ENCODE measurements at places on chromosomes 5 and 9.

GRCh38 chr9:124478354-124478753 is 28.1 kb downstream of the ADGRD2 start:
- no peak for DNase-seq

DNA sequence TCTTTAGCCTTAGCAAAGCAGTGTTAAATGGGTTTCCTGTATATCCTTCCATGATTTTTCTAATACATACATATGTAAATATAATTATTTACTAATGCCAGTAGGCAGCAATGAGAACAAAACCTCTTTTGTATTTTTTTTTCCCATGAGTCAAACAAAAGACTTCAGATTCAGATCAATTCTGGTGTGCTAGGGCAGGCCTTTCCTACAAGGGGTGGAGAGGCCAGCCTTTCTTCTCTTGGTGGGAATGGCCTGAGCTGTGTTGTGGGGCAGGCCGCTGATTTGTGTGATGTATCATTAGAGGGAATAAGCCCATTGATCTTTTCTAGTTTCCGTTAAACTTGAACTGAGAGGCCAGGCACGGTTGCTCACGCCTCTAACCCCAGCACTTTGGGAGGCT is 115.5 kb upstream of the DMRT1 start:
- DNase-seq: no peak

DNA sequence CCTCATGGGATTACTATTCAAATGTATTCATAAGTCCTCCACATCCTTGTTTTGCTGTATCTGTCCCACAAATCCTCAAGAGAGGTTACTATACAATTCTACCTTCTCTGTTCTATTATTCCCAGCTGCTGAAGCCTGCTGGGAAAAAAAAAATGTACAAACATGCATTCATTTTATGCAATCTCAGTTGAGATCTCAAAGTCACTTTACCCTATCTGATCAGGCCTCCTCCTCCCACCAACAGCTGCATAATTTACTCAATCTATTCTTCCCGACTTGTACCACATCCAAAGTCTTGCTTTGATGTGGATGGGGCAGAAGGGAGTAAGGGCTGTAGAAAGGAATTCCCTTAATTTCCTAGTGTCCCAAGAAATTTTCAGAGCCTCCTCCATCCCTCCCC is 28.6 kb downstream of the PSIP1 start:
- DNase-seq: no peak

DNA sequence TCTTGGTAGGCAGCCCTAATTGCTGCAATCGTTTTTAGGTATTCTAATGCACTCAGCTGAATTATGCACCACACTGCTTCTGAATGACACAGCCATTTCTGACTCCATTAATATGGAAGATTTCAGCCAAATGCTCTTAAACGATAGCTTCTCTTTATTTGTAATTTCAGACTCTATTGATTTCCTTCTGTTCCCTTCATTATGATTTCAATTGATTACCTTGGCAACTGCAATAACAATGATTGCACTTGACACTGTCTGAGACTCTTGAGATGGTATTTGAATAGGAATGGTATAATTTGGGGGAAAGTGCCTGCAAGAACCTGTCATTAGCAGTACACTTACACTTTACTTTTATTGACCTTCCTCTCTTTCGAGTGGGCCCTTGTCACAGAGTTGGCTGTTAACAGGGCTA is 296.1 kb upstream of the DMAC1 start:
- DNase-seq: no peak

GRCh38 chr9:121201045-121201737 is 478 bp downstream of the RAB14 start:
- peak; percentile 40 for DNase-seq

- DNase-seq: no peak
Measured at GRCh38 chr5:68449380-68449779, 233.8 kb downstream of the PIK3R1 start.

DNA sequence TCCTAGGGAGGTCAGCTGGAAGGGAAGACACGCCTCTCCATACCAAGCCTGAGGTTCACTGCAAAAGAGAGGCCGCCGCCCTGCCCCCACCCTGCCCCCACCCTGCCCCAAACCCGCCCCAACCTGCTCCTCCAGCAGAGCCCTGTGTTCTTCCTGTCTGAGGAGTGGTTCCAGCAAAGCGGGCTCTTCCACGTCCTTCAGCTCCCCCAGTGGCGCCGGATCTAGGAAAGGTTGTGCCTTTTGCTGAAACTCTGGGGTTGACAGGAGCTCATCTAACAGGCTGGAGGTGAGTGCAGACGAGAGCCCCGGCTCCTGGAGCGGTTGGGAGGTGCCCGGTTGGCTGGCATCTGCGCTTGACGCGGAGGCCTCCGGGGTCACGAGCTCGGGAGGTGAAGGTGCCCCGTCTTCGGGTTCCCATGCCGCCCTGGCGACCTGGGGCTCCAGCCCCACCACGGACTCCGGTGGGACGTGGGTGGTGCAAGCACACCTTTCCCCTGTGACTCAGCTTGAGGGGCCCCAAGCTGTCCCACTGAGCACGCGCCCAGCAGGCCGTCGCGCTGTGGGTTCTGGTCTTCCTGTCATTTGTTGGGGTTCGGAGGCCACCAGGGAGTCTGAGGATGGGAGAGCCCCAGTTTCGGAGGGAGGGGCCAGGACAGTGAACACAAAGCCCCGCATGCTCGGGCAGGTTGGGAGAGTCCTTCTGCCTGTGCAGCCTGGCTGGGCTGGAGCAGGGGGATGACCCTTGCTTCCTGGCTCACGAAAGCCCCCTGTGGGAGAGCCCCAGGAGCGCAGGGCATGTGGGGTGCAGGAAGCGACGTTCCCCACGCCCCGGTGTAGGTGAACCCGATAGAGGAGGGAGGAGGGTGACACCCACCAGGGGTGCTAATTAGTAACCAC is 1467.1 kb downstream of the FOXD4L5 start:
- DNase-seq: no peak

GRCh38 chr9:116604251-116604650 is 82.9 kb upstream of the TRIM32 start:
- DNase-seq: no peak

DNA sequence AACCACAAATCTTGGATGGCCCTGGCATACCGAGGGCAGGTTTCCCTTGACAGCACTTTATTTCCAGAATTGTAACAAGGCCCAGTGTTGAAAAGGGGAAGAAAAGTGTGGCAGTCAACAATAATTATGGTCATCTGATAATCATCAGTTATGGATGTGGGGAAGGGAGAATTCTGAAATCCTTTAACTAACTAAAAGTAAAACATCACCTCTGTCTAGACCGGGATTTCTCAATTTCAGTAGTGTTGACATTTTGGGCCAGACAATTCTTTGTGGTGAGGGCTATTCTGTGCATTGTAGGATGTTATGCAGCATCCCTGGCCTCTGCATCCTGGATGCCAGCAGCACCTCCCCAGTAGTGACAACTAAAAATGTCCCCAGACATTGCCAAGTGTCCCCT is 140.4 kb downstream of the PSAT1 start:
- DNase-seq: no peak

DNA sequence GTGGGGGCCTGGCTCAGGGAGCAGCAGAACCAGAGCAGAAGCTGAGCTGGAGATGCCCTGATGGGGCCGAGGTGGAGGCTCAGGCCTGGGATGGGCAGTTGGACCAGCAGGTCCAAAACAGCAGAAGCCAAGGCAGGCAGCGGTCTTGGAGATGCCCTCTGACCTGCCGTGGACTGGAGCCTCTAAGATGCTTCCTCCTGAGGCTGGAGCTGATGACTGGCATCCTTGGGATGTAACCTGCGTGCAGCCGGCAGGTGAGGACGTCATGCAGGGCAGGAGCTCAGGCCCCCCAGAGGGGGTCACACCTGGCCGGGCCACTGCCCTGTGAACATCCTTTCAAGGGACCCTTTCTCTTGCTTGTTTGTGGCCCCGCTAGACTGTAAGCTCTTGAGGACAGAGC is 162.0 kb downstream of the RGS3 start:
- no peak for DNase-seq

DNA sequence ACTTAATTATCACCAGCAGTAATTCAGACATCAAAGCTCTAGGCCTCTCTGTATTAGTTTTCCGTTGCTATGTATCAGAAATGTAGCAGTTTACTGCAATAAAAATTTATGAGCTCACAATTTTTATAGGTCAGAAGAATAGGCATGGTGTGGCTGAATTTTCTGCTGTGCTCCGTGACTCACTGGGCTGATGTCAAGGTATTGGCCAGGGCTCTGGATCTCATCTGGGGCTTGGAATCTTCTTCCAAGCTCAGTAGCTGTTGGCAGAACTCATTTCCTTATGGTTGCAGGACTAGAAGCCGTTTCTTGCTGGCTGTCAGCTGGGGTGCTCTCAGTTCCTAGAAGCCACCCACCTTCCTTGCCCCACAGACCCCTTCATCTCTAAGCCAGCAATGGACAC is 66.3 kb downstream of the PSAT1 start:
- no peak for DNase-seq

DNA sequence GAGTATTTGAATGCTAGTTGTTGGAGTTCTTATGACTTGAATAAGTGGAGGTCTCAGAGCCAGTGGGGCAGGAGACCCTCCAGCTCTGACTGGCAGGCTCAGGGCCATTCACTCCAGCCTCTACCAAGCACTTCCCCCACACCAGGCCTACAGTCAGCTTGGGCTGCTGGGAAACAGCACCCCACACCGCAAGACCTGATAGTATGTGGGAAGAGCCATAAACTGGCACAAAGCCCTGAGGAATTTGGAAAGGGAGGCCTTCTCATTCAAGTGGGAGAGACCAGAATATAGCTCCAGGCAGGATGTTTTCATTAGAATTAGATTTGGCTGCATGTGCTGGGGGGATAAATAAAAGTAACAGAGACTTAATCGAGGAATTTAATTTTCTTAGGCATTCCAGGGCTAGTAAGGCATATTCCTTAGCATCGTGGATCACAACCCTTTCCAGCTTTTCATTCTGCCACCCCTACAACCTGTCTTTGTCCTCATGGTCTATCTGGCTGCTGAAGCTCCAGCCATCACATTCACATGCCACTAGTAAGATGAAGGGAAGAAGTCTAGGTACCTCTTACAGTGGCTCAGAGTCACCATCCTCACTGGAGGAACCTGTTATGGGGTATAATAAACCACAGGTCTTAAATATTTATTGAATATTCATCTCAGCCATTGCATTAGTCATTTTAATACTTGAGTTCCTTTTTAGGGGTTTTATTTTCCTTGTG is 47.5 kb downstream of the TMOD1 start:
- no peak for DNase-seq

GRCh38 chr9:90900130-90900529 is 98.5 kb downstream of the SYK start:
- no peak for DNase-seq

GRCh38 chr5:133412661-133413060 is 199.7 kb downstream of the FSTL4 start:
- DNase-seq: no peak

DNA sequence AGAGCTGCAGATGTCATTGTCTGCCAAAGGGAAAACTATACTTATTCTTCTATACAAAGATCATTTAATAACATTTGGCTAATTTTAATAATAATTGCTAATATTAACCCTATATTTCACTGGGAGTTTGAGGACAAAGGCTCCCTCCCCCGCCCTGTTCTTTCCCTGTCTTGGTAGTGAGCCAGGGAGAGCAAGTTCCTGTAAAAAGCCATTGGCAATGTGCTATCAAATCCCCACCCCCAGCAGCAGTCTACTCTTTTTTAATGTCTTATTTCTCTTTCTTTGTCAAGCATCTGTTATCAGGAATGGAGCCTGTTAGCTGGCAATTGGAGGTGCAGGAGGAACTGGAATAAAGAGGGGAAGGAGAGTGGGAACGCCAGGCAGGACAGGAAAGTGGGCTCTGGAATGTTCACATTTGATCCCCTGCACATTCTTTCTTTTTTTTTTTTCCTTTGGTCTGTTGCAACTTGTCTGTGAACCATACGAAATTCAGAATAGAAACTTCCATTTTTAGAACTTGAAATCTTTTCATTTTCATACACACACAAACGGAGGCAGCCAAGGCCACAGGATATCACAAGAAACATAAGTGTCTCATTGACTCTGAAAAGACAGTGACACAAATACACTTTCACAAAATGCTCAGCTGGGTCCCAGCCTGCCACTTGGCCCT is 664.8 kb upstream of the ZNF608 start:
- DNase-seq: no peak

DNA sequence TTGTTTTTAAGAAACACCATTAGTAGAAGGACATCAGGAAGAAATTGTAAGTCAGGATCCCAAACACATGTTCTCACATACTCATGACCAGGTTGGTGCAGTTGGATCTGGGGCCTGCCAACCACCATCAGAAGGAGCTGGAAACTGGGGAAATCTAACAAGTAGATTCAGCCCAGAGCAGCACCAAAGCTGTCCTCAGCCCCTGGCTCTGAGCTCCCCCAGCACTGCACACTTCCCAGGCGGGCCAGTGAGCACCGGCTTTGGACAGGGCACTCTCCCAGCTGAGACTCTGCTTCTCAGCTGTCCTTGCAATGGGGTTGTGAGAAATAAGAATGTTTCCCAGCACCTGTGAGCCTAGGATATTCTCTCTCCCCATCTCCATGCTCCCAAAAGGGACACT is 162.5 kb downstream of the PAX5 start:
- DNase-seq: no peak

- no peak for DNase-seq
Measured at GRCh38 chr9:13479096-13479495, 199.6 kb upstream of the MPDZ start.

DNA sequence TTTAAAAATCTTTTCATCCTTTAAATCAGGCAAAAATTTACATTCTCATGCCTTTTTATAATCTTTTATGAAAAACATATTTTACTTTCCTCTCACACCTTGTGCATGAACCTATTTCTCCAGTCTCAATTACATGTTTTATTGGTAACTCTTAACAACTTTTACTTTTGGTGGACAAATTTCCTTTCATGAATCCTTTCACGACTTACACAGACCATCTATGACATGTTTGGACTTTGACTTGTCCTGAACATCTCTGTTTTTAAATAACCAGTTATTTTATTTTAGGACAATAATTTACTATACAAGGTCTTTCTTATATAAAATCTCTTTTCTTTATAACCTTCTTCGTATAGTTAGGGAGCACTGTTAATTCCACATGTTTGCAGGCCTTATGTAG is 26.5 kb upstream of the MTMR12 start:
- no peak for DNase-seq

DNA sequence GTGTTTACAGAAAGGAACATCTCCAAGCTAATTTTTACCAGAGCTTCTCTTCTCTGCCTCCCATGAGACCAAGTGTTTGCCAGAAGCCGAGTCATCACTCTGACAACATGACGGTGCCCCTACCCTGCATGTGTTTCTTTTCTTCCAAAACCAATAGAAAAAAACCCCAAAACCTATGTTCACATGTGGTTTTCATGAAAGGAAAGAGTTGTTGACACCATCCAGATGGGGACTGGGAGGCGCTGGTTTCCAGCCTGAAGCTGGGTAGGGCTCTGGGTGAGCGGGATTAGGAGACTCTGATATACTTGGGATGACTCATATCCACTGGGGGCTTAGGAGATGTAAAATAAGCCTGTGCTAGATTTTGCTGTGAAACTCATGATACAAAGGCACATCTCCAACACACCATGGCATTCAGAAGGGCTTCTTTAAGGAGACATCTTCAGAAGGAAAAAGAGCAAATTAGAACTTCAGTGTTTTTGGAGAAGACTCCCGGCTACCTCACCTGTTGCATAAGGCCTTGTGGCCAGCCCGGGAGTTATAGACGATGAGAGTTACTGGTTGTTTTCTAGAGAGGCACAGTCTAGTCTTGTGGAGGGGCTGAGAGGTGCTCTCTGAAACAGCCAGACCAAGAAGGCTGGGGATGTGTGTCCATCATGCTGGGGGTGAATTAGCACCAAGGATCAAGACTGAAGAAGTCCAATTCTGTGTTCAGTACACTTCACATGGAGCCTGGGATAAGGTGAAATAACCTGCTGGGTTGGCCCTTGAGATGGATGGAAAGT is 108.9 kb upstream of the LHFPL2 start:
- peak; percentile 40 for DNase-seq
